ENCODE measurements at places on chromosomes 2 and 18. TPM values are rescaled to one million over a fixed set of nuclear protein-coding genes. Genes with fewer than 3 reads are reported as not detected.

- DNase-seq: no peak
These were observed 163.8 kb downstream of the RHBDD1 start for GRCh38 chr2:226999661-227000060.

DNA sequence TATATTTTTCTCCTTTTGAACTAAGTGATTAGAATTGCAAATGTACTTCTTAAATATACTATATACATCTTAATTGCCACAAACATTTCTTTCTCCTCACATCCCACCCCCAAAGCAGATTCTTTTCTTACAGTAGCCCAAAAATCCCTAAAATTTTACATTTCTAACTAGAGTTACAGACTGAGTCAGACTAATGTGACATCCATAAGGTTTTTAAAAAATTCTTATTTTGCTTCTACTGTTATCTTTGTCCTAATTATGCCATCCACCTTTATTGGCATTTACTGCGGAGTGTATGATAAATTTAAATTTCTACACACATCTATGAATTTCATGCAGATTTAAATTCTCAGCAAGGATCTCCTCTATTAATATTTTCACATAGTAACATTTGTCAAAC is 15.8 kb downstream of the PELI1 start:
- DNase-seq: no peak

GRCh38 chr2:184830531-184830930 is 232.2 kb downstream of the ZNF804A start:
- DNase-seq: no peak

GRCh38 chr2:205989271-205990071 is 96.5 kb downstream of the INO80D start:
- DNase-seq: no peak

DNA sequence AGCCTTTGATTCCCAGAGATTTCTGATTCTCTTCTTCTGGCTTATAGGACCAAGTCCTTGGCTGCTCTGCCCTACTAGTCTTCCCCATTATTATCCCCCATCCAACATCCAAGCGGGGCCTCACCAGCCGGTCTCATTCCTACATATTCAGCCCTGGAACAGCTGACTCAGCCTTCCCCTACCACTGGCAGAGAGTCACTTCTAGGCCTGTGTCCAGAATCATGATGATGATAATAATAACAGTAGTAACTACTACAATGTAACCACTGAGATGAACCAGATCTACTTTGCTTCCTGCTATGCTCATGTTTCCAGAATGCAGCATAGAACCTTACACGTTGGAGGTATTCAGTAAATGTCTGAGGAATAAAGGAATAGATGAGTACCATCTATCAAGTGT is 295.2 kb downstream of the SRBD1 start:
- DNase-seq: no peak

DNA sequence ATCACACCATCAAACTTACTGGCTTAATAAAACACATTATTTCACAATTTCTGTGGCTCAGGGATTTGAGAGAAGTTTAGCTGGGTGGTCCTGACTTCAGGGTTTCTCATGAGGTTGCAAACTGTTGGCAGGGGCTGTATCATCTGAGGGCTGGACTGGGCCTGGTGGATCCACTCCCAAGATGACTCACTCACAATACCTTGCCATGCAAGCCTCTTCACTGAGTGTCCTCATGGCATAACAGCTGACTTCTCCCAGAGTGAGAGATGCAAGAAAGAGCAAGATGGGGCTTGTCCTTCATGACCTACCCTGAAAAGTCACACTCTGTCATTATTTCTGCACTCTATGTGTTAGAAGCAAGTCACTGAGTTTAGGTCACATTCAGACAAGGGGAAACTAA is 73.8 kb downstream of the AQP4 start:
- DNase-seq: no peak

GRCh38 chr18:10051877-10052631 is 138.2 kb downstream of the VAPA start:
- no peak for DNase-seq

DNA sequence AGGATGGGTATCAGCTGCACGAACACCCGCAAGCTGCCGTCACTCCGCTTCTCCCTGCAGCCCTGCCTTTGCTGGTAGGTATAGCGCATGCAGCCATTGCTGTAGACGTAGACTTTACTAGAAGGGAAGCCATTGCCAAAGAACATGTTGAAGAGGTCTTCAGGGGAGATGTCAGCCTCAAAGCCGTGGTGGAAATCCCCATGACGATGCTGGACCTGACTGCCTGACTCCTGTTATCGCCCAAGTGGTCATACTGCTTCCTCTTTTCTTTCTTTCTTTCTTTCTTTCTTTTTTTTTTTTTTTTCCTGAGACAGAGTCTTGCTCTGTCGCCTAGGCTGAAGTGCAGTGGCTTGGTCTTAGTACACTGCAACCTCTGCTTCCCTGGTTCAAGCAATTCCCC is 68.7 kb upstream of the SPRED2 start:
- no peak for DNase-seq

GRCh38 chr2:166140932-166141331 is 13.1 kb upstream of the SCN1A start:
- DNase-seq: no peak

GRCh38 chr2:42618116-42618515 is 49.7 kb downstream of the MTA3 start:
- no peak for DNase-seq

Gene ASPRV1
- total RNA-seq: 1.7 TPM

Gene DYSF
- total RNA-seq: 42.1 TPM

Gene RAX
- not detected for total RNA-seq
